ENCODE measurements at places on chromosomes 1 and 21.

- DNase-seq = no peak
These were observed 51.8 kb downstream of the ANGPTL1 start for GRCh38 chr1:178819123-178819522.

- DNase-seq = no peak
These were observed 413 bp upstream of the C1orf232 start for GRCh38 chr1:26169198-26169554.

- no peak for DNase-seq
These were observed 56.7 kb downstream of the ARHGEF10L start for GRCh38 chr1:17596186-17596585.

DNA sequence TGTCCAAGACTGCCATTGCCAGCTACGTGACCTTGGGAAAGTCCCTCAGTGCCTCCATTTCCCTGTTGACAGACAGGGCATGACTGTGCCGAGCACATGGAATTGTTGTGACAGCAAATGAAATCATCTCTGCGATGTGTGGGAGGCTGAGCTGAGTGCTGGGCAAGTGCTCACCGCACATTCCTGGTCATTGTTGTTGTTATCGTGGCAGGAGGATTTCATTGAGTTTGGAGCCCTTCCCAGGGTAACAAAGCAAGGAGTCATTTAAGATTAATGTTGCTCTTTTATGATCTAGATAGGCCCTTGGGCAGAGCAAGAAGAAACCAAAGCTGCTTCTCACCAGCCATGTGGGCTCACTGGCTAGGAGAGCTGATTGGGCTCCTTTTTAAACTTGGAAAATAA, 39.6 kb upstream of the ITPKB start:
- DNase-seq = no peak

- DNase-seq = no peak
These were observed 347.9 kb downstream of the ZP4 start for GRCh38 chr1:237542525-237543418.

DNA sequence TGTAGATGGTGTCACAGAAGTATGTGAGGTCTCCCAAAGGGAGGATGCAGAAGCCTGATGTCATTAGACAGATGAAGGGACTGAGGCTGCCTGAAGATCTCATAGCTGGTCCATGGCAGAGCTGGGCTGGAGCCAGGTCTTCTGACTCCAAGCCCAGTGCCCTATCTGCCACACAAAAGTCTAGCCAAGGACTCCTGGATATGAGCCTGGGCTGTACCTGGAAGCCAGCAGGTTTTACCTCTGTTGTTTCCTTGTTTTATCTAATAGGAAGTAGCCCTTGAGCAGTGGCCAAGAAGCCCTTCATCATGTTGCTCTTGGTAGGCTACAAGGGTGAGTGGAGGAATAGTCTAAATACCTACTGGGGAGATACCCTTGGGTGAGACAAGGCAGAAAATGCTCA, 74.4 kb upstream of the SLC44A3 start:
- no peak for DNase-seq

GRCh38 chr1:54460861-54461387, 54.7 kb upstream of the SSBP3 start:
- no peak for DNase-seq
